ENCODE measurements at places on chromosomes 13 and 19.
A peak's percentile ranks its signal among the peaks of the same experiment; 100 is the strongest.

DNA sequence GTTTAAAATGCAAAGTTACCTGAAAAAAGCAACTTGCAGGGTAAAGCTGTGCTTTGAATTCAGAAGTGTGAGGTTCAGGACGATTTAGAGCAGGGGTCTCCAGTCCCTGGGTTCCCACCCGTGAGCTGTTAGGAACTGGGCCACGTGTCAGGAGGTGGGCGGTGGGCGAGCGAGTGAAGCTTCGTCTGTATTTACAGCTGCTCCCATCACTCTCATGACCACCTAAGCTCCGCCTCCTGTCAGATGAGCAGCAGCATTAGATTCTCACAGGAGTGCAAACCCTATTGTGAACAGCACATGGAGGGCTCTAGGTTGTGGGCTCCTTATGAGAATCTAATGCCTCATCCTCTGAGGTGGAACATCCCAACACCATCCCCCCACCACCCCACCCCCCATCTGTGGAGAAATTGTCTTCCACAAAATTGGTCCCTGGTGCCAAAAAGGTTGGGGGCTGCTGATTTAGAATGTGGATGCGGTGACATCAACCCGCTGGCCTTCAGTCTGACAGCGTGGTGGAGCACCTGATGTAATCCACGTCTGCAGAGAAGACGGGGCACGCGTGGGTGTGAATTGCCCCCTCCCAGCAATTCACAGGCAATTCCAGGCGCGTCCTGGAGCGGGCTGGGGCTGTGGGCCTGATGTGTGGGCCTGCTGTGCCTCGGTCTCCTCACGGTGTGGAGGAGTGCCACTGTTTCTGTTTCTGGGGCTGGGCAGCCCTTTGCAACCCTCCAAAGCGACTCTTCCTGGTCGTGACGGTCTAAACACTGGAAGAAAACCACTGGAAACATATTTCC lies 214.0 kb upstream of the SOX1 start:
- no peaks in the 10 kb centered on the region for H3K4me1 ChIP-seq
- no peak for DNase-seq
- H3K27ac ChIP-seq, result no peak overlapping the region
- no peak overlapping the region for H3K4me3 ChIP-seq

- DNase-seq, result peak; percentile 52
- peaks cover 36% of the 10 kb centered on the region for H3K36me3 ChIP-seq
- peak overlapping the region; percentile 76 for H3K4me3 ChIP-seq
Measured at GRCh38 chr13:99214232-99214631, 13.6 kb downstream of the UBAC2 start.

DNA sequence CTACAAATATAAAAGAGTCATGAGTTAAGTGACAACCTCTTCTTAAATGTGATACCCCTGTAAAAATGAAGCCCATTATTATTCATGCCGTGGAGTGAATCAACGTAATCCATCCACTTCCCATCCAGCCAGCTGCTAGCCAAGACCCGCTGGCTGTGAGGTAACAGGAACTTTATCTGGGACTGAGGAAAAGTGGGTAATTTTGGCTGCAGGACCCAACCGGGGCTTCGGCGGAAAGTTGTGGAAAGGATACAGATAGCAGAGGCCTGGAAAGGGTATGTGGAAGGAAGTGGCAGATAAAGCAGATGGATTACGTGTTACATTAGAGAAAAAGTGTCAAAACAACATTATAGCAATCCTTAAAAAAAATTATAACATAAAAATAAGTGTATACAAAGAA lies 48.3 kb downstream of the SLC7A1 start:
- H3K27ac ChIP-seq, result peak overlapping the region; percentile 9
- H3K4me3 ChIP-seq, result no peak overlapping the region
- no peaks in the 10 kb centered on the region for H3K27me3 ChIP-seq
- no peak for DNase-seq

- H3K36me3 ChIP-seq, result no peaks in the 10 kb centered on the region
- no peaks in the 10 kb centered on the region for H3K4me1 ChIP-seq
- no peak overlapping the region for H3K27ac ChIP-seq
- no peaks in the 10 kb centered on the region for H3K27me3 ChIP-seq
- no peak for DNase-seq
Measured at GRCh38 chr19:22595918-22596341, 38.2 kb upstream of the ZNF492 start.

GRCh38 chr13:98048265-98048664 lies 94.6 kb upstream of the FARP1 start:
- H3K27me3 ChIP-seq, result no peaks in the 10 kb centered on the region
- no peaks in the 10 kb centered on the region for H3K36me3 ChIP-seq
- no peak for DNase-seq
- H3K4me3 ChIP-seq, result no peak overlapping the region
- peaks cover 4% of the 10 kb centered on the region for H3K4me1 ChIP-seq
- H3K27ac ChIP-seq, result no peak overlapping the region

DNA sequence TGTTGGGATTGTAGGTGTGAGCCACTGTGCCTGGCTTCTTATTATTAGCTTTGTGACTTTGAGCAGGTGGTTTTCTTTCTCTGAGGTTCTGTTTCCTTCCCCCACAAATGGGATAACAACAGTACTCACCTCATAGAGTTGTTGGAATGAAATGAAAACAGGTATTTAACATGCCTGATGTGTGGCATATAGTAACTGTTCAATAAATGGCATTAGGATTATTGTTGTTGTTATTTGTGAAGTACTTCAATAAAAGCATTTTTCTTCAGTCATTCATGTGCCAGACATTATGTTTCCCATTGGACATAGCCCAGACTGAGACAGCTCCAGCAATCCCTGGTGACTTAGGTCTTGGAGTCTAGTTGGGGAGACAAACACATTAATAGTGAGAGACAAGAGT lies 1.5 kb downstream of the MEGF8 start:
- DNase-seq, result no peak
- H3K4me3 ChIP-seq, result peak overlapping the region; percentile 84
- H3K27me3 ChIP-seq, result peaks cover 21% of the 10 kb centered on the region
- H3K36me3 ChIP-seq, result peaks cover 3% of the 10 kb centered on the region
- H3K27ac ChIP-seq, result no peak overlapping the region
- H3K4me1 ChIP-seq, result peaks cover 23% of the 10 kb centered on the region

GRCh38 chr19:28530406-28531035 lies 682.4 kb downstream of the UQCRFS1 start:
- H3K4me3 ChIP-seq, result no peak overlapping the region
- DNase-seq, result no peak
- no peaks in the 10 kb centered on the region for H3K36me3 ChIP-seq

DNA sequence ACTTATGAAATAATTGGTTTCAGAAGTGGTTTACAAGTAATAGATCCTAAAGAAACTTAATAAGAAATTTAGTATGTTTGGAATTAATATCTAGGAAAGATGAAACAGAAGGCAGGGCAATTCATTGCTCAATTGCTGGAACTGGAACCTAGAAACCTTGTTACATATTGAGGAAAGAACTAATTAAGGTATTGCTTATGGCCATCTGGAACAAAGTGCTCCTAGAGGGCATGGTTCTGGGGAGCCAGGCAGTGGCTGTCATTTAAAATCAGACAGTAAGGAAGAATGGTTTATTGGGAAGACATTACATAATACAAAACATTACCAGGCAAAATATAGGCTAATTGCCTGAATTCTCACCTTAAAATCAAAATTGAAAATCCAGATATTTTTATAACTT lies 224.1 kb downstream of the SLITRK6 start:
- no peak overlapping the region for H3K27ac ChIP-seq
- no peaks in the 10 kb centered on the region for H3K36me3 ChIP-seq
- H3K4me3 ChIP-seq, result no peak overlapping the region
- H3K4me1 ChIP-seq, result no peaks in the 10 kb centered on the region

DNA sequence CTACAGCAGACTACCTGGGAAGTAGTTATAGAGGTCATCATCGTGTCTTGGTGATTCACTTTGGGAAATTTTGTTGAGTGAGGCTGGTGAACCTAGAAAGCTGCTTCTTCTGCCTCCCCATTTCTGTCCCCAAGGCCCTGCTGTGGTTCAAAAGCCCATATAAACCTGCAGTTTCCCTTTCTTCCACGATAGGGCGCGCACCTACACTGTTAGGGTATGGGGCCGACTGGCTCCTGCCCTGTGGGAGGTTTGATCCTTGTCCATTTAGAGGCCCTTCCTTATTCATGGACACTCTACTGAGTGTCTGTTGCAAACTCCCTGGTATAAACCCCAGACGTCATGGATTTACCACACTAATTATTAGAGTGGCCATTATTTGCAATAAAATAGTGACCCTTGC lies 191.8 kb downstream of the GGACT start:
- peaks cover 31% of the 10 kb centered on the region for H3K4me1 ChIP-seq
- no peak overlapping the region for H3K4me3 ChIP-seq
- H3K27ac ChIP-seq, result no peak overlapping the region
- no peak for DNase-seq

- H3K36me3 ChIP-seq, result peaks cover 78% of the 10 kb centered on the region
- H3K27me3 ChIP-seq, result no peaks in the 10 kb centered on the region
- no peak for DNase-seq
- H3K27ac ChIP-seq, result no peak overlapping the region
- peaks cover 21% of the 10 kb centered on the region for H3K4me1 ChIP-seq
- H3K4me3 ChIP-seq, result no peak overlapping the region
Measured at GRCh38 chr13:113636266-113636963, 21.6 kb downstream of the ATP4B start.

DNA sequence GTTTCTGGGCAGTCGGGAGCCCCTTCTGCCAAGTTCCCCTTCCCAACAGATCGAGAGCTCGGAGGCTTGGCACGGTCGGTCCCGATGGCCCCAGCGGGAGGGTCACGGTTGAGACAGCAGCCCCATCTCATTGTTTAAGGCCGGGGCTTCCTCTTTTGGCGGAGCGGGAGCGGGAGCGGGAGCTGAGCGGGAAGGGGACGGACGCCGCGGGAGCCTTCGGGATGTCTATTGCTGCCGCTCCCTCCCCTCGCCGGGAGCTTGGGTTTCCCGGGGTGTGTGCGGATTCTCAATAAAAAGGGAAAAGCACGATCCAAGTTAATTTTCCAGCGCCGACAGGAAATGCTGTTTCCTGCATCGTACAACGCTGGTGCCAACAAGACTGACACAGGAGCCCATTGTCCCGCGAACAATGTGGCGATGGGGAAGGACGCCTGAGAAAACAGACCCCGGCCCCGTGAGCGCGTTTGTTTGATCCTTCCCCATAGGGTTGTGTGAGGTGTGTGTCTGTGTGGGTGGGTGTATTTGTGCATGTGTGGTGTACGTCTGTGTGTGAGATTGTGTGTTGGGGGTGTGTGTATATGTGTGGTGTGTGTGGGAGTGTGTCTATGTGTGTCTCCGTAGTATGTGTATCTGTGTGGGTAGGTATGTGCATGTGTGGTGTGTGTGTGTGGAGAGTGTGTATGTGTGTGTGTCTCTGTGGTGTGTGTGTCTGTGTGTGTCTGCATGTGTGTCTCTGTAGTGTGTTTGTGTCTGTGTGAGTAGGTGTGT lies 36.3 kb upstream of the FLT1 start:
- no peak overlapping the region for H3K4me3 ChIP-seq
- H3K36me3 ChIP-seq, result no peaks in the 10 kb centered on the region
- peaks cover 36% of the 10 kb centered on the region for H3K27me3 ChIP-seq
- H3K4me1 ChIP-seq, result peaks cover 7% of the 10 kb centered on the region

DNA sequence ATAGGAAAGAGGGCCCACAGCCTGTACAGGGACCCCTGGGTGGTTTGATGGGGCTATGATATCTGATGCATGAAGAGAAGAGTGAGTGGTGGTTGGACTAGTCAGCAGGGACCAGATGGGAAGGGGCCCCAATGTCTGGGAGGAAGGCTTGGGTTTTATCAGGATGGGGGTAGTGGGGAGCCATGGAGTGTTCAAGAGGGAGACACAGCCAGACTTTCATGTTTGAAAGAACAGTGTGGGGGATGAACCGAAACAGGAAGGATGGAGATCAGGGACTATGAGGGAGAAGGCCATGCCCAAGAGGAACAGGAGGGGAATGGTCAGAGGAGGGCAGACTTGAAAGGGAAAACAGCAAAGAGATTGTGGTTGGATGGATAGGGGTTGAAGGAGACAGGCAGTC lies 63.1 kb downstream of the UNC13A start:
- no peaks in the 10 kb centered on the region for H3K27me3 ChIP-seq
- H3K4me1 ChIP-seq, result peaks cover 9% of the 10 kb centered on the region
- H3K27ac ChIP-seq, result no peak overlapping the region
- no peak overlapping the region for H3K4me3 ChIP-seq
- no peak for DNase-seq
- no peaks in the 10 kb centered on the region for H3K36me3 ChIP-seq

GRCh38 chr19:54388802-54389139 lies 24.0 kb upstream of the LAIR1 start:
- peaks cover 8% of the 10 kb centered on the region for H3K27me3 ChIP-seq
- peaks cover 40% of the 10 kb centered on the region for H3K4me1 ChIP-seq
- H3K27ac ChIP-seq, result peak overlapping the region; percentile 86
- peak; percentile 56 for DNase-seq
- H3K4me3 ChIP-seq, result peak overlapping the region; percentile 75

DNA sequence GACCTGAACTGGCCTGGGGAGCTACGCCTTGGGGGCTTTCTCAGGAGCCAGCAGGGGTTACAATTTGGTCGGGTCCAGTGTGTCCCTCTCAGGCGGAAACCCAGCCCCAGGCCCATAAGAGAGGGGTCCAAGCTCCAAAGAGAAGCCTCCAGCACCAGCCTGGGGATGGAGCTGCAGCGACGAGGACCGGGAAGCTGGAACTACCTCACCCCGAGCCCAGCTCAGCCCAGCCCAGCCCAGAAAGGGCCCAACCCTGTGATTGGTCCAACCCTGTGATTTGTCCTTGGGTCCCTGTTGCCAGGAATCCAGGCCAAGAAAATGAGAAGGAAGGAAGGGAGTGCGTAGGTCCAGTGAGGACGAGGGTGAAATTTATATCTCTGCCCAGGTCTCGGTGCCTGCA lies 24.1 kb downstream of the CLEC4M start:
- H3K27me3 ChIP-seq, result peaks cover 37% of the 10 kb centered on the region
- no peaks in the 10 kb centered on the region for H3K36me3 ChIP-seq
- DNase-seq, result no peak
- no peak overlapping the region for H3K4me3 ChIP-seq
- no peak overlapping the region for H3K27ac ChIP-seq

All from activated CD8-positive, alpha-beta T cell treated with anti-CD3 and anti-CD28 coated beads, Interleukin-2, amount 10 ng/mL, durations not matched to agents 7 days and 5 days (primary cell).